Sigmoid colon (tissue), 7 donors: ENCODE measurements at places on chromosomes 11 and 22. TPM values are rescaled to one million over a fixed set of nuclear protein-coding genes. Genes with fewer than 3 reads are reported as not detected.

- H3K27ac ChIP-seq = peak overlapping the region; percentile 92
- DNase-seq = no peak
- H3K4me1 ChIP-seq = peaks cover 89% of the 10 kb centered on the region
- H3K27me3 ChIP-seq = no peaks in the 10 kb centered on the region
- no peak overlapping the region for H3K4me3 ChIP-seq
- H3K36me3 ChIP-seq = peaks cover 4% of the 10 kb centered on the region
These were observed 9.9 kb downstream of the PRSS23 start for GRCh38 chr11:86810288-86810687.

- no peak for DNase-seq
- no peak overlapping the region for H3K4me3 ChIP-seq
- peaks cover 25% of the 10 kb centered on the region for H3K27me3 ChIP-seq
- peaks cover 20% of the 10 kb centered on the region for H3K4me1 ChIP-seq
These were observed 895 bp downstream of the KLHDC7B start for GRCh38 chr22:50546326-50547262.

- H3K27me3 ChIP-seq = no peaks in the 10 kb centered on the region
- DNase-seq = no peak
- no peaks in the 10 kb centered on the region for H3K4me1 ChIP-seq
These were observed 37.6 kb downstream of the FZD4 start for GRCh38 chr11:86917589-86917988.

GRCh38 chr22:40265783-40266182, 80.5 kb upstream of the ADSL start:
- H3K4me1 ChIP-seq = no peaks in the 10 kb centered on the region
- no peak overlapping the region for H3K27ac ChIP-seq
- H3K4me3 ChIP-seq = no peak overlapping the region
- H3K27me3 ChIP-seq = no peaks in the 10 kb centered on the region
- no peak for DNase-seq

DNA sequence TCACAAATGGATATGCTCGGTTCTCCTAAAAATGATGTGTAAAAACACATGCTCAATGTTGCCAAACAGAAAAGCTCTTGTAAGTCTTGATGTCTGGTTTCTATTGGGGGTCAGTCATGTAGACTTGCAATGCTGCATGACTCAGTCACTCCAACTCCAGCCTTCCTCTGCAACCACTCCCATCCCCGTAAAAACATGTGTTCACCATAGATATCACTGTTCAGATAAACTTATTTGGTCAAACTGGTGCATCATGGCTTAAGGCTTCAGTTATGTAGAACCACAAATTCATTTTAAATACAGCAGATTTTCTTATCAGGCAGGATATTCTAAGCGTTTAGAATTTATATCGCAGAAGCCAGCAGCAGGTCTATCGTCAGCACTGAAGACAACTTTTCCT, 298.4 kb upstream of the LUZP2 start:
- no peaks in the 10 kb centered on the region for H3K4me1 ChIP-seq
- no peak for DNase-seq
- H3K4me3 ChIP-seq = no peak overlapping the region
- no peaks in the 10 kb centered on the region for H3K36me3 ChIP-seq

DNA sequence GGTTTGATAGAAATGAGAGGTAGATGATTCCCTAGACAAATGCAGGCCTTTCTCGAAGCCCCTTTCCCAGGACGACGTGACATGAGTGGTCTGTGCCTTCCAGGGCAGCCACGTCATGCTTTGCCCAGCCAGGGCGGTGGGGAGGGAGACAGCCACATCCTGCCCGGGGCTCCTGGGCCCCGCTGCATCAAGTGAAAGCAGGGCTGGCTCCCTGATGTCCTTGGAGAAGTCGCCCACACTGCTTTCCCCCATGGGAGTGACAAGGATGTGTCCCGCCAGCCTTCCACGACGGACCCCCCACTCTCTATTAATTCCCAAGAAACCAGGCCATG, 13.2 kb downstream of the PPARA start:
- DNase-seq = no peak
- H3K27me3 ChIP-seq = no peaks in the 10 kb centered on the region
- no peak overlapping the region for H3K27ac ChIP-seq
- H3K36me3 ChIP-seq = no peaks in the 10 kb centered on the region
- no peak overlapping the region for H3K4me3 ChIP-seq

DNA sequence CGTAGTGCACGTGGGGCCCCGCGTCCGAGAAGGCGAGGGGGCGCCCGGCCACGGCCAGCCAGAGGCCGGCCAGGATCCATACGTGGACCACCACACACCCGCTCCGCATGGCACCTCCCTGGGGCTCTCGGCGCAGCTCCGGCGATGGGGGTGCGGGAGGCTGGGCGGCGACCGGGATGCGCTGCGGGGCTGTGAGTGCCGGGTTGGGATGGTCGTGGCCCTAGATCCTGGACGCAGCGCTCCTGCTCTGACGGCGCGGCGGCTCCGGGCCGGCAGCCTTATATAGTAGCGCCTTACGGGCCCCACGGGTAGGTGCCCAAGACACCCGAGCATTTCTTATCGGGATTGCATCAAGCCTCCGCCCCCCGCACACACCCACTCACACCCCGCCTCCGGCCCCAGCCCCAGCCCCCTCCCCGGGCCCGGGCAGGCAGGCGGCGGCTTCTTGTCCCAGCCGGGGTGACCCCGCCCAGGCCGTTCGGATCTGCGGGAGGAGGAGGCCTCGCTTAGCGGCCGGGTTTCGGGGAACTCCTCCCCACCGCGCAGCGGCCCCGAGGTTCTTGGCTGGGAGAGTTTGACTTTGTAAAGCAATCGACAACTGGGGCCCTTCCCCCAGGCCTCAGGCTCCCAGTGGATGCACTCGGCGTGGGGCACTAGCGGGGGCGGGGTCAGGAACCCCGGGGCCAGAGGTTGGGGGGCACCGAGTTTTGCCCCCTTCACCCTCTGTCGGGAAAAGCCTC, at the start of gene FGF19:
Gene FGF19, minus strand, starts transcription at position 255 of the 740 bp plus-strand sequence. Its CDS starts 146 bp downstream, at position 109.
- DNase-seq = no peak
- H3K36me3 ChIP-seq = no peaks in the 10 kb centered on the region
- peaks cover 65% of the 10 kb centered on the region for H3K27me3 ChIP-seq

DNA sequence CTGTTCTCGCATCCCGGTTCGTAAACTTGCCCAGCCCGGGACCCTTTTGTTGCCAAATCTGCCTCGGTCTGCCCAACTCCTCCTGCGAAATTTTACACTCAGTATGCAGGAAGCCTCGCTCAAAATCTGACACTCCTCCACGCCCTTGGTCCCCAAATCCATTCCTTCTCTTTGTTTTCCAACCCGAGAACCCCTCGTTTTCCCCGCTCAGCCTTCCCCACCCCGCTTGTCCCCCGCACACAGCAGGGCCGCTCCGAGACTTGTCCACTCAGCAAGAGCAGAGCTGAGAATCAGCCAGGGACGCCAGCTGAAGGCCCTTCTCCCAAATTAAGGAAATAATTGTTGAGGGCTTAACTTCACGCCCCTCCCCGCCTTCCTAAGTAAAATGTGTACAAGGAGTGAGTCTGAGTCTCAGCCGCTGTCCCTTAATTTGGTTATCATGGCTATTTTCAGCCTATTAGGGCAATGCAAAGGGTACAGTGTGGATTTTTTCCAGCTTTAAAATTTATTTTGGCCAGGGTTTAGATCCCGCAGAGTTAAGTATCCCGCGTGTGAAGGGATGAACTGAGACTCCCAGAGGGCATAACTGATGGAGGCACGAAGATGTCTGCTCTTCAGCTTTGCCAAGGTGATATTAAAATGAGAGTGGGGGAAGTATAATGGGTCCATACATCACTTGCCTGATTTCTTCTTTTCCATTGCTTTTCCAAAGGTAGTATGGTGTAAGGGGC, 581 bp upstream of the FBXO3 start:
- no peak for DNase-seq
- H3K27ac ChIP-seq = peak overlapping the region; percentile 90
- peak overlapping the region; percentile 97 for H3K4me3 ChIP-seq
- H3K27me3 ChIP-seq = no peaks in the 10 kb centered on the region
- no peaks in the 10 kb centered on the region for H3K36me3 ChIP-seq

DNA sequence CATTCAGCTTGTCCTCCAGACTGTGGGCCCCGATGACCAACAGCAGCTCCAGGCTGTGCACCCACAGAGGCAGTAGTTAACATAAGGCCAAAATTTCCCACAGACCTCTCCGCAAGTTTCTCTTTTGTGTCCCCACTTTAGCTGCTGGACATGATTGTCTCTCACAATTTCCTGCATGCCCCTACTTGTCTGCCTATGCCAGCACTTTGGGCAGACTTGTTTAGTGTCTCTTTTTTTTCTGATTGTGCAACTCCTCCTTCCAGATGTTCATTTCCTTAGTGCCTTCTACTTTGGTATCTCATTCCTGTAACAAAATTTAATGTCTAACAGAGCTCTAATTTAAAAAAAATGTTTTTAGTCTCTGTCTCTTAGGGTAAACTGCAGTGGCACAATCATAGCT, 23.8 kb upstream of the SCN3B start:
- no peaks in the 10 kb centered on the region for H3K27me3 ChIP-seq
- H3K4me1 ChIP-seq = no peaks in the 10 kb centered on the region
- H3K4me3 ChIP-seq = no peak overlapping the region
- no peaks in the 10 kb centered on the region for H3K36me3 ChIP-seq

DNA sequence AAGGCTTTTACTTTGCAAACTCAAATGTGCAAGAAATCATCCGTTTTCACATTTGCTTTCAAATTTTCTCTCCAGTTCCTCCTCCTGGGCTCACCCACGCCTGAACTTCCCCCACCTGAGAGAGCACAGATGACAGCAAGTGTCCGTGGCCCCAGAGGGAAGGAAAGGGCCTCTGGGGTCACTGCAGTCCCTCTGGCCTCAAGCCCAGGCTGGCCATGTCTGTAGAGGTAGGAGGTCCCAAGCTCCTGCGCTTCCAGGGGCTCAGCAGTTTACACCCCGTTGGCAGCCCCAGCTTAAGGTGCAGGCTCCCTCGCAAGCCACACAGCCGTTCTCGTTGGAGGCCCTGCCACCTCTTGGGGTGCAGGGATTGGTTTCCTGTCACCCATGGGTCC, 40.5 kb upstream of the PRDM11 start:
- peaks cover 33% of the 10 kb centered on the region for H3K27me3 ChIP-seq
- H3K27ac ChIP-seq = no peak overlapping the region
- no peak overlapping the region for H3K4me3 ChIP-seq
- DNase-seq = no peak

- H3K27ac ChIP-seq = no peak overlapping the region
- no peaks in the 10 kb centered on the region for H3K27me3 ChIP-seq
- no peaks in the 10 kb centered on the region for H3K36me3 ChIP-seq
- H3K4me3 ChIP-seq = no peak overlapping the region
These were observed 15.6 kb downstream of the APOL4 start for GRCh38 chr22:36185828-36186624.

- peaks cover 17% of the 10 kb centered on the region for H3K4me1 ChIP-seq
- DNase-seq = peak; percentile 90
- no peaks in the 10 kb centered on the region for H3K27me3 ChIP-seq
- peak overlapping the region; percentile 92 for H3K27ac ChIP-seq
- peaks cover 29% of the 10 kb centered on the region for H3K36me3 ChIP-seq
These were observed 576 bp downstream of the TMEM258 start for GRCh38 chr11:61791737-61792309.

- no peak for DNase-seq
- H3K36me3 ChIP-seq = no peaks in the 10 kb centered on the region
- no peaks in the 10 kb centered on the region for H3K4me1 ChIP-seq
- H3K27ac ChIP-seq = no peak overlapping the region
- no peaks in the 10 kb centered on the region for H3K27me3 ChIP-seq
- H3K4me3 ChIP-seq = no peak overlapping the region
These were observed 1473.8 kb downstream of the TBC1D22A start for GRCh38 chr22:48236261-48236660.

The MUC5B gene
- total RNA-seq = 0.83 TPM

The CYP2D6 gene
- total RNA-seq = not detected

The ROM1 gene
- 5.3 TPM for total RNA-seq

The IGSF22 gene
- not detected for total RNA-seq

The GAL gene
- total RNA-seq = 4.1 TPM

The CNIH2 gene
- total RNA-seq = not detected
